Activated CD4-positive, alpha-beta T cell treated with anti-CD3 and anti-CD28 coated beads for 36 hours (primary cell): ENCODE measurements at places on chromosomes 7 and 10. TPM values are rescaled to one million over a fixed set of nuclear protein-coding genes. Genes with fewer than 3 reads are reported as not detected.

Gene CPVL
- not detected for total RNA-seq

Gene AOAH
- 9.2 TPM for total RNA-seq

Gene UPK3B
- 0.46 TPM for total RNA-seq

Gene IDI2
- not detected for total RNA-seq

Gene ZCCHC24
- 0.75 TPM for total RNA-seq

Gene RNF32
- 0.71 TPM for total RNA-seq

Gene INTS1
- 81.7 TPM for total RNA-seq

Gene SFMBT2
- total RNA-seq, result 18.0 TPM

Gene TCERG1L
- total RNA-seq, result 0.05 TPM

Gene SPDYE16
- total RNA-seq, result 0.18 TPM

Gene GJC3
- total RNA-seq, result 1.1 TPM

Gene FAM13C
- not detected for total RNA-seq

Gene HABP2
- total RNA-seq, result not detected

Gene CDC14C
- total RNA-seq, result not detected
